Endothelial cell of umbilical vein (primary cell): ENCODE measurements at places on chromosomes 7 and 10. TPM values are rescaled to one million over a fixed set of nuclear protein-coding genes. Genes with fewer than 3 reads are reported as not detected.
A peak's percentile ranks its signal among the peaks of the same experiment; 100 is the strongest.

DNA sequence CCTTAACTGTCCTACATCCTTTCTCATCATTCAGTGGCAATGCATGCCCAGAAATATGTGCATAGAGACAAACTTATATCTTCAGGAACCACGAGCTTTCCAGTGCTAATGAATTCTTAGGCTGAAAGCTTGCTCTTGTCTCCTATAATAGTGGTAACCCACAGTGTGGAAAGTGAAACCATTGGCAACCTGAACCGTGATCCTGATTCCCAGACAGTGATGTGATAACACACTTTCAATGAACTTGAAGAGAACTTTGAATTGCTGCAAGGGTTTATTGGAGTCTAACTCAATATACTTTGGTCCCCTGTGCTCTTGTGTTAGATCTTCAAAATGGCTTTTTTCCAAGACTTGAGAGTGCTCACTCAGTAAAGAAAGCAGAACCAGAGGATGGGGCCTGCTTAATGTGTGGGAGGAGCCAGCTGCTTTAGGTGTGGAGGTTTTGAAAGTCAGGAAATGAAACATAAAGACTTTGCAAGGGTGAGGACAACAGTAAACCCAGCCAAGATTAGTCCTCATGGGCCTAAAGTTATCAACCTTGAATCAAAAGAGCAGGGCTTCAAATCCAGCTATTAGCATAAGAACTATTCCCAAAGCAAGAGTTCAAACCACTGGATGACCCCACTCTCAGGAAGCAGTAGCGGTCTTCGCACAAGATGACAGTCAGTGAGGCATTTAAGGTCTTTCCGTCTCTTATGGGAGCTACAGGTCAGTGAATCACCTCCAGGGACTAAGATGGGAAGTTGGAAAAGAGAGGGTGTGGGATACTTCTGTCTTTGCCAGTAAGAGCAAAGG is 332.4 kb upstream of the NRP1 start:
- DNase-seq = no peak

GRCh38 chr10:106795619-106796018 is 368.9 kb downstream of the SORCS1 start:
- no peak for DNase-seq

DNA sequence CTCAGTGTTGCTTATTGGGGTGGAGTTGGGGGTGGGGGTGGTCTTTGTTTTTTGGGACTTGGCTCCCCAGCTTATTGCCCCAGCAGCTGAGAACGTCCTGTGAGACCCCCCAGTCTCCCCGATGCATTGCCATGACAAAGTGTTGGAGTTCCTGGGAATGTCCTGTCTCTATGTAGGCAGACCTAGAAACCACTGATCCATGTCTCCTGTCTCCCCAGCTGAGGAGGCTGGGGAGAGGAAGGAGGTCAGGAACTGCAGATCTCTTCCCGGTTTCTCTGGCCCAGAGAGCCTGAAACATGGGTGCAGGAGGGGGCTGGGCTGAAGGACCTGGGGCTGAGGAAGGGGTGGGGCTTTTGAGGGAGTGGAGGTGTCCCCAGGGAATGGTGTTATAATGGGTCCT is 80.2 kb upstream of the GTF2IRD1 start:
- DNase-seq = no peak

- DNase-seq = no peak
Measured at GRCh38 chr10:98404571-98405359, 10.2 kb downstream of the PYROXD2 start.

Gene SEMA3E
- not detected in 2 replicates for total RNA-seq

- DNase-seq = no peak
Measured at GRCh38 chr10:32061440-32061839, 5.2 kb upstream of the KIF5B start.

GRCh38 chr7:6162650-6163366 is 109.6 kb downstream of the CYTH3 start:
- DNase-seq = no peak

DNA sequence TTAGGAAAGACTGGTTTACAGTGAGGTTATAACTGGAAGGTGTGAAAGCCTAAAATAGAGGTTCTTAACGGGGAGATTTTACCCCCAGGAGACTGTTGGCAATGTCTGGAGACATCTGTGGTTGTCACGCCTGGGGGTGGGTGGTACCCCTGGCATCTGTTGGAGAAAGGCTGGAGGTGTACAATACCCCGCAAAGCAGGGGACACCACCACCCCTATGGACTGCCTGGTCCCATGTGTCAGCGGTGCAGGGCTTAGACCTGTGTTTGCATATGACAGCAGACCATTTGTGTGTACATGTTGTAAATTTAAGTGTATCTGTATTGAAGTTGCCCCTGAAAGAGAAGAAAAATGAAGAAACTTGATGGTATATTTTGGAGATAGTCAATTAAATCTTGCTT is 9.8 kb downstream of the LRRC27 start:
- DNase-seq = no peak

DNA sequence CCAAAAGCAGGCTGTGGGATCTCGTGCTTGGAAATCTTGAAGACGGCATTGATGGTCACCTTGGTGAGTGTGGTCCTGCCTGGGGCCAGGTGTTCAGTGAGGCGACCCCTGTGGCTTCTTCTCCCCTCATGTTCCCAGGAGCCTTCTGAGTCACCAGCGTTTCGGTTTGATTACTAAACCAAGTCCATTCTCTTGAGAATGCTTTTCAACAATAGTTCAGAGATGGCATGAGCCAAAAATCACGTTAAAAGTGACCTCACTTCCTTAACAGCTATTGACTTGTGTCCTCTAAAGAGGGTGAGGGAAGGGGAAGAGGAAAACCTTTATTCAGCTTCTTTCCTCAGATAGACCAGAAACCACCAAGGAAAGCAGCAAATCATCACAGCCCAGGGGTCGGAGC is 315.2 kb downstream of the GATA3 start:
- DNase-seq = peak; percentile 76

Gene ZNF365
- 2.9 and 5.5 TPM in 2 replicates for total RNA-seq

- peak; percentile 38 for DNase-seq
Measured at GRCh38 chr7:116769546-116769945, 92.8 kb upstream of the CAPZA2 start.

DNA sequence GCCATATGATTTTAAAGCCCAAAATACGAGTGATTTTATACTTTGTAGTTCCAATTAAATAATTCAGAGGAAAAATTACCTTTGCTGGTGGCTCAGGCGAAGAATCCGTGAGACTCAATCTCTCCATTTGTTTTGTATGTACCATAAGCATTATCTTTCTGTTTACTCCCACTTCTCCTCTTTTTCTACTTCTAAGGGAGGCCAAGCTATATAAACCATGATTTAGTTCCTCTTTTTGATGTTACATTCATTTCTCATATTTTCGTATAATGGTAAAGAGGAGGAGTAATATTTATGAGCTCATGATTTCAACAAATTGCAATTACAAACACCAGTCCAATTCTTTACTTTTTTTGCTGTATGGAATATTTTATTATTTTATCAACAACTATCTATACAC is 50.6 kb upstream of the TES start:
- DNase-seq = no peak

GRCh38 chr7:137981668-137982067 is 20.2 kb downstream of the CREB3L2 start:
- DNase-seq = no peak

Gene AFAP1L2
- total RNA-seq = 1.6 and 4.1 TPM in 2 replicates

Gene PDZD7
- total RNA-seq = 0.55 and 1.6 TPM in 2 replicates

GRCh38 chr7:156236936-156237599 is 403.5 kb upstream of the RNF32 start:
- DNase-seq = no peak

DNA sequence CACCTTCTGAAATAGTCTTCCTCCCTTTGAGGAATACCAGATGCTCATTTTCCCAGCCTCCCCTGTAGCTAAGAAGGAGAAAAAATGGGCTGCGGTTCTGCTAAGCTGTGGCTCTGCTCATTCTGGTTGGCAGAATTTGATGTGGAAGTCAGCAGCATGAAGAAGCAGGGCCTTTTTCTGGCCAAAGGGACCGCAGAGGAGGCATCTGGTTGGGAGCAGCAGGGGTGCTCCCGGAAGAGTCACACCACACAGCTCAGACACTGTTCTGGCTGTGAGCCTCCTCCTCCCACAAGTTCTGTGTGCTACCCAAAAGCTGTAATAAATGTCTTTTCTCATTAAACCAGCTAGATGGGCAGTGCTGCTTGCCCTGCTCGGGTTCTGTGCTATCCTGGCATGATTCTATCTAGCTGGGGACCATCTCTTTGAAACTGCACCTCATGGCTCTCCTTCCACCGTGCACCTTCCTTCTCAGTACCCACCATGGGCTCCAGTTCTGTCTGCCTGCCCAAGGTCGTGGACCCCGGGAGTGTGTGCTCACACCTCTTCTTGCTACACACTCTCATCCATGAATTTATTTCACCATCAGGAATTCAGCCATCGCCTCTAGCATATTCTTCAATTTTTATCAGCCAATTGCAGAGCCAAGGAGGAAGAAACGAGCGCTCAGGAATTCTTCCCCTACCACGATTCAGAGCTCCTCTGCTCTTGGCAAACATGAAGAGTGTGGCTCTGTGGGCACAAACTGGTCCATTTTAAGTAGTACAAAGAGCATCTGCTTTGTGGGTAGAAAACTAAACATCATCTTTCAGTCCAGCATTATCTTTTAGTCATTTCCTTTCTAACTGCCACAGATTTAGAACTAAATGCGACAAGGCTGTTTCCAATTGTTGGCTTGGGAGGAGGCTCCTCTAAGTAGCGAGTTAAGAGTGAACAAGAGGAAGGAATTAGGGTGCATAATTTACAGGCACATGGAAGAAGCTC is 76.9 kb downstream of the FAM171A1 start:
- DNase-seq = peak; percentile 16

Gene TFEC
- total RNA-seq = 7.9 TPM in 2 replicates

DNA sequence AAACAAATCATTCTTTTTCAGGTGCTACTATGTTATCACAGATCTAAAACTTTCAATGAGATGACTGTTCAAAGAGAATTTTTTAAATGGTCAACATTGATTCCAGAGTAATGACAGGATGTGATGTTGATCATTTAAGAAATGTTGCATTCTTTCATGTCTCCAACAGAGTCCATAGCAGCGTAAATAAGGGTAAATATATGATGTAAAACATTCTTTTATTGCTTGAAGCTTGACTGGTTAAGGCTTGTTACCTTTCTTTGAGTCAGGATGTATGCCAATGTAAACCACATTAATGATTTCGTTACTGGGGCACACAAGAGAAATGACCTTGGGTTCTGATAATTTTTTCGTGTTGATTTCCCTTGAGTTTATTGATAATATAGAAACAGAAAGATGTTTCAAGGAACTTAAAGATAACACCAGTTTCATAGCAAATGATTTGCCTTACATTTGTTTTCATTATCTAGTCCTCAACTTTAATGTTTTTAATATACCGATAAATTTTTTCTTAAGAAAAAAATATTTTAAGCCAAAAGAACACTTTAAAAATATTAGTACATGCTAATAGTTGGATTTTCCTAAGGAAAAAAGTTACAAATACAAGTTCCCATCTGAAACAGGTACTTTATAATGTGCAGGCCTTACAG is 3.5 kb downstream of the STK17A start:
- peak; percentile 70 for DNase-seq

GRCh38 chr7:106015381-106016218 is 52.5 kb downstream of the CDHR3 start:
- no peak for DNase-seq

Gene CLEC5A
- total RNA-seq = not detected in 2 replicates

- DNase-seq = no peak
Measured at GRCh38 chr7:149060156-149060555, 30.4 kb downstream of the ZNF786 start.

Gene MEIG1
- total RNA-seq = not detected in 2 replicates

Gene IPMK
- total RNA-seq = 8.1 and 8.2 TPM in 2 replicates
